Activated naive CD4-positive, alpha-beta T cell treated with Interleukin-2 at 50 U/mL for 16 hours (primary cell): ENCODE measurements at places on chromosomes 6 and 20.

DNA sequence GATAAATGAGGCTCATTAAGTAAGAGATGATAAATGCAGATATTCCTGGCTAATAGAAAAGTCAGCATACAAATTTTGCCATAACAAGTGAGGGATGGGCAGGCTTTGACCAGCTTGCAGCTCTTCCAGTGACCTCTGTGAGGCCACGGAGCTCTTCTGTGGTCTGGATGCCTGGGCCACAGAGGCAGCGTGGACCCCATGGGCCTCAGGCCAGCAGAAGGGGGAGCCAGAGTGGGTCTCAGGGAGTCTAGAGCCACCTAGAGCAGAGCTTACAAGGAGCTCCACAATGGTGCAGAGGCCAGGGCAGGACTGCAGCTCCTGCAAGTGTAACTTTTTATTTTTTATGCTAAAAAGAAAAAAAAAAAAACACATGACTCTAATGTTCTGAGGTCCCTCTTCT is 165.1 kb downstream of the ARID1B start:
- no peak for DNase-seq

DNA sequence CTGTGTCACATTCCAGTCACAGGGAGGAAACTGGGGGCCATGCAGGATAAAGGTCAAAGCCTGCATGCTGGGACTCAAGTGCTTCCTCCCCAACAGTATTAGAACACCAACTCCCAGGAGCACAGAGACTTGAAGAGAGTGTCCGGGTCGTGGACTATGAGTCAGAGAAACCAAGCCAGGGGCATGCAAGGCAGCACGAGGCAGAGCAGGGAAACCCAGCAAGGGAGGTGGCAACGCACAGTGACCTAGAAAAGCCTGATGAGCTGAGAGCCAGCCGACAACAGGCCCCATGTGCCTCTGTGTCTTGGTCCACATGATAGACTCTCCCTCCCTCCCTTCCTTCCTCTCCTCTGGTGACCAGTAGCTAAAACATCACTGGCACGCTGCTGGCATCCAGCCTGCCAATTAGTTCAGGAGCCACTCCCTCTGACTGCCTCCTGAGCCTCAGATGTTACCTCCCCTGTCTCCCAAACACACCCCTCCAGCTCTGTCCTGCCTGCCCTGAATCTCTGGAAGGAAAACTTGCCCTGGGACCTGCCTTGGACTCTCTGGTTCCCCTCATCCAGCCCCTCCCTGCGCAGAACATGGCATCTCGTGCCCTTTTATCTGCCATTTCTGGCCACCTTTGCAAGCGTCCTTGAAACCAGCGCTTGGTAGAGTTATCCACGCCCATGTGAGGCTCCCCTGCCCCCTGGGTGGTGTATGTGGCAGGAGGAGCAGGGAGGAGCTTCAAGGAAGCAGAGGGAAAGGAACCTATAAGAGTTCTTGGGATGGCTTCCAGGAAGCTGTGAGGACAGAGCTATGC is 16.2 kb upstream of the RNF39 start:
- no peak for DNase-seq

DNA sequence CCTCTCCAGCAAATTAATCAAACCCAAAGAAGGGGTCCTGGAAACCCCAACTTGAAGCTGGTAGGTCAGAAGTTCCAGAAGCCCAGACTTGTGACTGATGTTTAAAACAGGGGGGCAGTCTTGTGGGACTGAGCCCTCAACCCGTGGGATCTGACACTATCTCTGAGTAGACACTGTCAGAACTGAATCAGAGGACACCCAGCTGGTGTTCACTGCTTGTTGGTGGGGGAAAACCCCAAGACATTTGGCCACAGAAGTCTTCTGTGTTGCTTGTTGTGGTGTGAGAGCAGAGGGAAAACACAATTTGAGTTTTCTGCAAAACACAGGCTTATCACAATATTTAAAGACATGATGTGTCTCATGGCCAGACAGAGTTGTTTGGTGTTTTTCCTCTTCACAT is 29.9 kb downstream of the KIF13A start:
- no peak for DNase-seq

DNA sequence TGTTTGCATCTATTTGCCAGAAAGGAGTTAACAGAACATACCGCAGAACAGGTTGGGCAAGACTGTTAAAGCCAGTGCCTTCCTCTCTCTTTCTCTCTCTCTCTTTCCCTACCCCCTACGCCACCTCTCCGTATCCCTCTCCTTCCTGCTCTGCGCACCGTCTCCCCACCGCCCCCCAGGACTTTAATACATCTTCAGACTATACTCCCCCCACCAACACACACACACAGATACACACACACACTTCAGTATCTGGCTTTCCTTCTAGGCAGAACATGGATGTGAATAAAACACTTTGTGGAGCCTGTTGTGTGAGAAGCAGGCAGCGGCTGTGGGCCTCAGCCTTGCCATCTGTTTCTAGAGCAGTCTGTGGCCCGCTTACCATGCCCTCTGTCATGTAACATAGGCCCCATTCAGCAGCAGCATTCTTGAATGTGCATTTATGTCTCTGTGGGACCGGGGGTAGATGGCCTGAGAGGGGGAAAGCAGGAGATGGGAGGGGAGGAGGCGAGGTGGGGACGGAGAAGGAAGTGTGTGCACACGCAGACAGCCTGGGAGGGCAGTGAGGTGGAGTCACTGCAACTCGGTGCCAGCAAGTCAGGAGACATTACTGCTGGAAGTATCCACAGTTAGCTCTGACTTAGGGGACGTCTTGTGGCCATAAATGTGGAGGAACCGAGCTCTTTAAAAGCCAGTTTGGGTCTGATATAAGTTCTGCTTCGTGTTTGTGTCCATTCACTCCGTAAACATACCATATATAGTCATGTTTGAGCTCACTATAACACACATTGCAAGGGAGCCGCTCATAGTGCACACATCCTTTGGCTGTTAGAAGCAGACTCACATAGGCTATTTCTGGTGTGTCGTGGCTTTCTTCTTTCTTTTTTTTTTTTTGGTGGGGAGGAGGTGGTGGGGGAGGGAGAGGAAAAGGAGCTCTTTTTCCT is 38.4 kb downstream of the RREB1 start:
- no peak for DNase-seq

GRCh38 chr20:62766716-62767115 is 29.6 kb upstream of the MRGBP start:
- no peak for DNase-seq

- DNase-seq = no peak
Measured at GRCh38 chr6:125067552-125067951, 86.0 kb upstream of the TPD52L1 start.

- DNase-seq = no peak
Measured at GRCh38 chr6:41443616-41444525, 102.3 kb upstream of the FOXP4 start.
